ENCODE measurements at places on chromosomes 4 and X.

GRCh38 chr4:41475402-41475801, 62.6 kb upstream of the LIMCH1 start:
- DNase-seq = no peak

DNA sequence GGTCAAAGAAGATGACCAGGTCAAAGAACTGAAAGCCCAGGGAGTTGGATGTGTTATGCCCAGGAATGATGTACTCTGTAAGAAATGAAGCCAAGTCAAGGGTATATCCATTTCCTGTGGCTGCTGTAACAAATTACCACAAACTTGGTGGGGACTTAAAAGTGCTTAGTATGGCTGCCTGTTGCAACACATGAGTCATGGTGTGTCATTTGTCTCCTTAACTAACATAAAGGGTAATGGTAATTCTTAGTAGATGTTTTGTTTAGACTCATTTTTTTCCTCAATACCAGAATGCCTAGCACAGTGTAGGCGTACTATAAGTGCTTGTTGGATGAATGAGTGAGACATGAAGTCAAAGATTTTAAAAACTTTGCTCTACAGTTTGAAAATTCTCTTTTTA, 45.7 kb downstream of the SYTL5 start:
- peak; percentile 68 for DNase-seq

DNA sequence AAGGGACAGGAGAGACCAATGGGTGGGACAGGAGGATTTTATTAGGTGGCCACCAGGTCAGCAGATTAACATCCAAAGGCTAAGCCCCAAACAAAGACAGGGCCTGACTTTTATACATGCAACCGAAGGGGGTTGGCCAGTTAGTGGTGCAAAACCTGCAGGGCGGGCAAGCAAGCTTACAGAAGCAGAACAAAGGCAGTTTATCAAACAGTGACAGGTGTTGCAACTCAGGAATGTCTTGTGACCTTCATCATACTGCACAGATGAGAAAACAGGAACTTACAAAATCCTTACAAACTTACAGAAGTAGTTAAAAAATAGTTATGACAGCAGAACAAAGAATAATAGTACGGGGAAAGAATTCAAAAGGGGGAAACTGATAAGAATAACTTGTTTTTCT, 708.1 kb downstream of the GLUD2 start:
- no peak for DNase-seq

DNA sequence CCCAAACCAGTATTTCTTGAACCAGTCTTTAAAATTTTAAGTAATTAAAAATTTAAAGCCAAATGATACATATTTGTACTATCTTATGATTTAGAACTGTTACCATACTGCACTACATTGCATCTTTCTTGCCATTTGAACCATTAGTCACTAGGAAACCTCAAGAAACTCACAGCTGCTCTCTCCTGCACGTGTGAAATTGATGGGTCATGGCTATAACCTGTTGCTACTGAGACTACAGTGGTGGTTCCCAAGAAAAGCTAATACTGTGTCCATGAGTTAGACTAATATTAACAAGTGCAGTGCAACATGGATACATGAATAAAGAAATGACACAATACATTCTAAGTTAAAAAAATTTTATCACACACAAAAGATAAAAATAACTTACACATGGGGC, 88.4 kb downstream of the PDE5A start:
- DNase-seq = no peak

- no peak for DNase-seq
Measured at GRCh38 chr4:90128961-90129495, 1.8 kb downstream of the CCSER1 start.

DNA sequence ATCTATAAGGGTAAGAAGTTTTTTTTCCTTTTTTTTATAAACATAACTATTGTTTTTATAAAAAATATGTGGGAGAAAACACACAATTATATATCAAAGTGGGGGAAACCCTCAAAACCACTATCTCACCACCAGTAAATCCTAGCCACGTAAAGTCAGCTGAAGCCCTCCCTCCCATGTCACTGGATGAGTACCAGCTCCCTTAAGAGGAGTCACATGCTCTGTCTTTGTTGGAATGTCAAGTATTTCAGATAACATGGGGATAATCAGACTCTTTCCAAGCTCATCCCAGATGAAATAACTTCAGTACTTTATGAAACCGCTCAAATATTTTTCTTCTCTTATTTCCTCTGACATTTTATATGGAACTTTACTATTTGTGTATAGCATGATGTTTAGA, 2.4 kb downstream of the MYOZ2 start:
- peak; percentile 10 for DNase-seq

DNA sequence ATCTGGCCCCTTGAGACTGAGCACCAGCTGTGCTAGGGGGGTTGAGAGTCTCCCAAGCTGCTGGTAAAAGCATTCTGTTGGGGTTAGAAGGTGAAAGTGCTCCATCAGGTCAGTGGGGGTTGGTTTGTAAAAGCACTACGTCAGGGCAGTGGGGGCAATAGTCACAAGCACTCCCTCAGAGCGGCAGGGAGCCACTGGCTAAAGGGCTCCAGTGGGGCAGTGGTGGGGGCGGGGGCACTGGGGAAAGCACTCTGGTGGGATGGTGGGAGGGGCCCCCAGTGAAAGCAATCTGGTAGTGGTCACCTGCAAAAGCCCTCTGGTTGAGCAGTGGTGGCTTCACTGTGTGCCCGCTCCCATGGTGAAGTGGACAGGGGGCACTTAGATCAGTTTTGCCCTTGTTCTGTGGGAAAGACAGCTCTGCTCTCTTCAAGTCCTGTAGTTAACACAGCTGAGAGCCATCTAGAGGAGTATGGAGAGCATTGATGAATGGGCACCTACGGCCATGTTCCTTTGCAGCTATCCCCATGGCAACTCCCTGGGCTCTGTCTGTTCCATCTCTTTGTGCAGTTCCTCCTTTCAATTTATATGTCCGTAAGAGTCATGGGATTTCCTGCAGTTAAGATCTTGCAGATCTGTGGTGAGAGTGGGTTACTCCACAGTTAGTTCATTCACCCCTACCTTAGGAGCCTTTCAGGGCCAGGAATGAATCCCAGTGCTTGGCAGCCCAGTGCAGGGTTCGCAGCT, 106.4 kb downstream of the SH3BGRL start:
- DNase-seq = no peak

DNA sequence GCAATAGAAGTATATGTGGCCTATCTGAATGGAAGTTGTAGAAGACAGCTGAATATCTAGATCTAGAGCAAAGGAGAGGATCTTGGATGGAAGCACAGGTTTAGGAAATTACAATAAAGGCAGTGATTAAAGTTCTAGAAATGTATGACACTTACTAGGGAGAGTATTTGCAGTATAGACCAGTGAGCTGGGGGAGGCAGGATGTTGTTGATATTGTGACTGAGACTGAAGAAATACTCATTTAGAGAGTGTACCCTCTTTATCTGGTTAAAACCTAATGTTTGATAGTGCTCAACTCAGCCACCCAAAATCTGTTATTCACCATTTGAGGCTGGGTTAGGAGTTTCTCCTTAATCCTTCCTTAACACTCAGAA, 439.5 kb downstream of the GRXCR1 start:
- no peak for DNase-seq

DNA sequence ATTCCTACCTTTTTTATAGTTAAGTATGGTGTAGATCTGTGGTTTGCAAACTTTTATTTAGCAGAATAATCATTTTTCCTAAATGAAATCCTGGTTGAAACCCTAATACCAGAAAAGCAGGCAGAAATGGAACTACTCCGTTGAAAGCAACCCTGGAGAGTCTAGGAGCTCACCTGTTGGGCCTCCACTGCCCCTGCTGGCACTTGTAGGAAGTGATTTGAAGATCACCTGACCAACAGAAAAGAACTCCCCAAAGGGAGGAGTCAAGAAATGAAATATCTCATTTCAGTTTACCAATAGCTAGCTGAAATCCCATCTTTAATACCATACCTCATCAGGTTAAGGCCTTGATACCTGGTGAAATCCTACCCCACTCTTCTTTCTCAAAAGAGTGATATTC, 277.1 kb downstream of the KLHL13 start:
- DNase-seq = no peak

- DNase-seq = no peak
Measured at GRCh38 chrX:43386875-43387274, 269.2 kb upstream of the MAOA start.

DNA sequence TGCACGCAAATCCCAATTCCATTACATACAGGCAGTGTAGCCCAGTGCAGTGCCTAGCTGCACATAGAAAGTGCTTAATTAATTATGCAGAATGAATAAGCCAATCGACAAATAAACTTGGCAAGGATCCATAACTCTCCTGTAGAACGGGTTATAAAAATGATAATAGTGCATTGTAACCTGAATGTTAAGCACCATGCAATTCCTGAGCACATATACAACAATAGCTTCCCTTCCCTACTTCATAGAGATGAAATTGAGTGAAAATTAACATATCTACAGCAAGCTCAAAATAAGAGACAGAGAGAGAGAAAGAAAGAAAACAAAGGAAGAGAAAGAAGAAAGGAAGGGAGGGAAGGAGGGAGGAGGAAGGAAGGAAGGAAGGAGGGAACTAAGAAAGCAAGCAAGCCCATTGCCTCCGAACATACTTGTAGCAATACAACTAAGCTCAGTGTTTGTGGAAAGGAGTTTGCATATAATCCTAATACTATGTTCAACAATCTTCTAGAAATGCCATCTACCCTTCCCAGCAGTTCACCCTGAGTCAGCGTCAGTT, 1074.0 kb upstream of the LCORL start:
- no peak for DNase-seq

- DNase-seq = no peak
Measured at GRCh38 chr4:22473268-22473667, 42.6 kb downstream of the ADGRA3 start.

GRCh38 chr4:6049278-6049677, 31.0 kb upstream of the C4orf50 start:
- DNase-seq = no peak

DNA sequence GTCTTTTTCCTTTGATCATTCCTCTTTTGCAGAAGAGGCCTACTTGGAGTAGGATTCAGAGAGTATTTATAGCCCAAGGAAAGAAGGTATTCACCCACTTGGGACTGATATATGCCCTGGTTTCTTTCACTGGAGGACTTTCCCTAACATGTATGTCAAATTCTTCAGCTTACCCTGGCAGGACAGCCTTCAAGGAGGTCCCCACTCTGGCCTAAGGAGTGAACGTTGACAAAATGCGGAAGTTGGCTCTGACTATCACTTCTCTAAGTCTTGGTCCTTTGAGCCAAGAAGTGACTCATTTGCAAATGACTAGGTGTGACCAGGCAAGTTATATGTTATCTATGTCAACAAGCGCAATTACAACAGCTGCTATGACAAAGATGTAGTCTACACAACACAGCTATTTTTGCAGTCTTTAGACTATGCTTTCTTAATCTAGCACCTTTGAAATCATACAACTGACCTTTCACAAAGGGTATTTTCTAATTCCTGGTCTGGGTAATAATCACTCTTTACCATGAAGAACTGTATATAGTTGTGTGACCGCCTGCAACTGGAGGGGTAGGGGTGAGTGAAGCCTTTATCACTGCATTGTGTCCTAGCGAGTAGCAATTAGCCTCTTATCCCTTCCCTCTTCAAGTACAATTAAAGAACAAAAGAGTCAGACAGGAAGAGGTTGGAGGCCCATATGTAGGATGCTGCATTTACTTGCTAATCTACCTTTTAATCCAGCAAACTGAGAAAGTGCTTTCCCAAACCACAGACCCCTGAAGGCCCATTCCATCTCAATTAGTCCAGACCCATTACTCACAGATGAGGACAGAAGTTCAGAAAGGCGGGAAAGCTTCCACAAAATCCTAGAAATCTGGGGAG, 50.1 kb downstream of the RASGEF1B start:
- DNase-seq = no peak

- no peak for DNase-seq
Measured at GRCh38 chr4:153274967-153275366, 69.5 kb upstream of the MND1 start.

DNA sequence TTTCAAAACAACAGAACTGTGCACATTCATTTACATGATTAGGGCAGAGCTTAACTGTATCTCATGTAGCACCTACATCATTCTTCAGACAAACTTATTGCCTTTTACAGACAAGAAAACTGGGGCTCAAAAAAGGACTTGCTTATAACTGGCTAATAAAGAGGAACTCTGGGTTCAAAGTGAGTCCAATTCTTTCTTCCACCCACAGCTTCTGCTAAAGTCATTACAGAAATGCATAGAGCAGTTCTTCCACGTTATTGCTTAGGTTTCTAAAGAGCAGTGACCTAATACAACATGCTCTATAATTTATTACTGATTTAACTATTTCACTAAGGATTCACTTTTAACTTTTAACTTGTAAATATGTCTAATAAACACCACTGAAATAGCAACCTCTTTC, 60.6 kb downstream of the ELOVL6 start:
- no peak for DNase-seq

DNA sequence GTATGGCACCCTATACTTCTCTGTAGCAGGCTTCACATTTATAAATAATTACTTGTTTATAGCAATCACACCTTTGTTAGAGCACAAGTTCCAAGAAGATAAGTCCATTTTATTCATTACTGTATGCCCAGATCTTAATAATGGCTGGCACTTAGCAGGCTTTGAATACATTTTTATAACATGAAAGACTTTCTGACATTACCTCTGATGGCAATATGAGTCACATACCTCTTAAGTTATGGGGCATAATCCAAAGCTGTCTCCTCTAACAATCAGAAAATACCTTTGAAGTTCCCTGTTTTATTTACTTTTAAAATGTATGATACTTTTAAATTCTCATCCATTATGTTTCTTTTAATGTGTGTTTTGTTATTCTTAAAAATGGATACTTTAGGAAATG, 12.2 kb downstream of the SCRG1 start:
- DNase-seq = no peak

GRCh38 chr4:183097231-183098018, 1.6 kb upstream of the WWC2 start:
- DNase-seq = no peak

DNA sequence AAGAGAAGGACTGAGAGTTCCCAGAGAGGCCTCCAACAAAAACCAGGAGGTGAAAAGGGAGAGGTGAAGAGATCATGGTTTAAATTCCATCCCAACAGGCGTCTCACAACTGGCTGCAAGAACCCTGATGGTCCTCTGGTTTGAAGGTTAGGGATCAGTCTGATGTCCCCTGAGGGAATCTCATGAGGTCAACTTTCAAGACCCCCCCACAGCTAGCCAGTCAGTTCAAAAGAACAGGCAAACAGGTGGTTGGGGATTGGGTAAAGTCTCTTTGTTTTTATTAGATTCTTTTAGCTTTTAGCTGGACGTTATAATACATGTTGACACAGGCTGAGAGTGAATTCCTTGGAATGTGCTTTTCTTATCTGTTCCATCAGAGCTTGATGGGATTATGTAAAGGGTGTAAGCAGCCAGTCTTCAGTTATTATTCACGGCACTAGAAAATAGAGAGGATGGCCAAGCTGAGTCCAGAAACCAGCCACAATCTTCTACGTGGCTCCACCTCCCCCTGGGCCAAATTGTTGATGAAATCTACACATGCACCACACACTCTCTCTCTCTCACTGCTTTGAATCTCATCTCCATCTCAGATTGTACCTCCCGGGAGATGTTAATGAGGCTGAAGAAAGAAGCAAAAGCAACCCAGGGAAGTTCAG, 20.8 kb downstream of the ENPP6 start:
- DNase-seq = no peak

- DNase-seq = no peak
Measured at GRCh38 chr4:109499513-109499912, 60.5 kb upstream of the MCUB start.

- peak; percentile 42 for DNase-seq
Measured at GRCh38 chrX:129478516-129478915, 44.8 kb downstream of the SMARCA1 start.

- peak; percentile 51 for DNase-seq
Measured at GRCh38 chrX:24148535-24149350, 786 bp upstream of the ZFX start.

All from SJSA1 (cell line).